ENCODE measurements at places on chromosomes 11 and 22.

DNA sequence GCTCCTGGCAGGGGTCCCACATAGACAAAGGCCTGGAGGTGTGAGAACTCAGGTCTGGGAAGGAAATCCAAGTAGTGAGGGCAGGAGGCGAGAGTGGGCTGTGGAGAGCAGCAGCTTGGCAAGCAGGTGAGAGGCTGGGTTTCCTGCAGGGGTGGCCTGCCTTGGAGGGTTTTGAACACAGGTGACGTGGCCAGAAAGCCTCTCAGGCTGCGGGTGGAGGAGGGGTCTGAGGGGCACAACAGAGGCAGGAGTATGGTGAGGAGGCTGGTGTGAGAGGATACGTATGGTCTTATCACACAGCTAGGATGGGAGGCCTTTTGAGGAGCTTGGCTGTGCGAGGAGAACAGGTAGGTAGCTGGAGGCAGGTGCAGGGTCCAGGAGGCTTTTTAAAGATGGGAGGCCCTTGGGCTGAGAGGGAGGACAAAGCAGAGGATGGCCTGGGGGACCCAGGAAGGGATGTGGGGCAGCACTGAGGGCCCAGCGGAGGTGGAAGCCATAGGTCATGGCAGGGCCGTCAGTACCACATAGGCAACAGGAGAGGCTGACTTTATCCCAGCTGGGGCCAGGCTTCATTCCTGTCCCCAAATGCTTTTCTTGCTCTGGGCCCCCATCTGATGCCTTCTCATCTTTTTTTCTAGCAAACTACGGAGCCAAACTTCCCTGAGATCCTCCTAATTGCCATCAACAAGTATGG is 84.4 kb downstream of the MYO7A start:
- DNase-seq: no peak

DNA sequence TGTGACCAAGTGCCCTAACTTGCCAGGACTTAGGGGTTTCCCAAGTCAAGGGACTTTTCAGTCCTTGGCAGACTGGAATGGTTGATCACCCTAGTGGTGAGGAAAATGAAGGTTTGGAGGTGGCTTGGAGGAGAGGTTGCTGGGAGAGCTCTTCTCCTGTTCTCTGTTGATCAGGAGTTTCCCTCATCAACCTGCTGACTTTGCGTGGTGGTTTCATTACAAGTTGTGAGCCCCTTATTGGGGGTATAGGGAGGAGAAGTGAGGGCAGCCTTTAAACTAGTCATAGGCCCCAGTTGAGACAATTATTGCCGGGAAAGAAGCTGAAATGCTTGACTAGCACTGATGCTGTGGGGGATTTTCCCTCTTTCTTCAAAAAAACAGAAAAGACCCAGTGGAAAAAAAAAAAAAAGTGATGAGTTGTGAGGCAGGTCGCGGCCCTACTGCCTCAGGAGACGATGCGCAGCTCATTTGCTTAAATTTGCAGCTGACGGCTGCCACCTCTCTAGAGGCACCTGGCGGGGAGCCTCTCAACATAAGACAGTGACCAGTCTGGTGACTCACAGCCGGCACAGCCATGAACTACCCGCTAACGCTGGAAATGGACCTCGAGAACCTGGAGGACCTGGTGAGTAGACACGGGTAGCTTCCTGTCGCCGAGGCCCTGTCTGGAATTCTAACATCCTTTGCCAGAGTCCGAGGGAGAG is at the start of gene CXCR5:
CXCR5 (plus strand) TSS at position 525 of the 704 bp plus-strand sequence; CDS start at position 575, 50 bp downstream.
- DNase-seq: peak; percentile 39

GRCh38 chr11:27934830-27935145 is 173.2 kb downstream of the KIF18A start:
- no peak for DNase-seq

GRCh38 chr22:29359469-29359868 is 28.9 kb downstream of the AP1B1 start:
- DNase-seq: no peak

DNA sequence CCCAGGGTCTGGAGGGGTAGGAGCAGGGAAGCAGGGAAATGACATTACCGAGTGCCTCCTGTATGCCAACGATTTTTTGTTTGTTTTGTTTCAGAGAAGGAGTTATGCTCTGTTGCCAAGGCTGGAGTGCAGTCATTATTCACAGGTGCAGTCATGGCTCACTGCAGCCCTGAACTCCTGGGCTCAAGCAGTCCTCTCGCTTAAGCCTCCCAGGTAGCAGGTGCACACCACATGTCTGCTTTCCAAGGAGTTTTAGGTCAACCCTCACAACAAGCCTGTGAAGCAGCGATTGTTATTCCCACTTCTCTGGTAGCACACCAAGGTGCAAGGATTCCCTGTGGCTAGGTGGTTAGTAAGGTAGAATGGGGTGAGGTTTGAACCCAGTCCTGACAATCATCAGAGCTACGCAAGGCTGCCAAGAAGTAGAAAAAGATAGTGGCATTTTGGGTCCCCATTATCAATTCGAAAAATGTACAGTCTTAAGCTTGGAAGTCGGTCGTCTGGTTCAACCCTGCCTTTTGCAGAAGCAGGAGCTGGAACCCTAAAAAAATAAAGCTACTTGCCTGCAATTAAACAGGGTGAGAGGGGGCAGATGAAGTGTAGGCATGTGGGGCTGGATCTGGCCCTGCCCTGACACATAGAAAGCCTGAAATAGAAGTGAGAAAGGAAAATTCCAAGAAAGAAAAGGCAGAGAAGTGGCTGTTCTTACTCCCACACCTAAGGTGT is 9.1 kb downstream of the UCP3 start:
- DNase-seq: no peak

DNA sequence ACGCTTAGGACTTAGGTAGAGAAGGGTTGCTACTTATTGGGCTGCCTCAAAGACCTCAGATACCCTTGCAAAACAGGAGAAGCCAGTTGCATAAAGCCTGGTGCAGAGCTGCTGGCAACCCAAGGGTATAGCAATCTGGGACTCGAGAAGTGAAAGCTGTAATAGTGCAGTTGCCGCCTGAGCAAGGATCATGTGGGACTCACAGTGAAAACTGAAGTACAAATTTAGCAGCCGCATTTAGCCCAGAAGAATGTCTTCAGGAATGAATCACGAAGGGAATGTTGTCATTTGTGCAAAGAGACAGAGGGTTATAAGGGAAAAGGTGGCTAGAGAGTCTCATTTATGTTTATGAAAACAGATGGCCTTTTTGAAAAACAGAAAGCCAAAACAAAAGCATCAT is 267.2 kb downstream of the TENM4 start:
- DNase-seq: no peak
